ENCODE measurements at places on chromosomes 13 and 19.

- DNase-seq: no peak
Observed at GRCh38 chr19:2533686-2534422, 57.9 kb downstream of the GADD45B start.

- no peak for DNase-seq
Observed at GRCh38 chr13:93751117-93751516, 524.5 kb downstream of the GPC6 start.

DNA sequence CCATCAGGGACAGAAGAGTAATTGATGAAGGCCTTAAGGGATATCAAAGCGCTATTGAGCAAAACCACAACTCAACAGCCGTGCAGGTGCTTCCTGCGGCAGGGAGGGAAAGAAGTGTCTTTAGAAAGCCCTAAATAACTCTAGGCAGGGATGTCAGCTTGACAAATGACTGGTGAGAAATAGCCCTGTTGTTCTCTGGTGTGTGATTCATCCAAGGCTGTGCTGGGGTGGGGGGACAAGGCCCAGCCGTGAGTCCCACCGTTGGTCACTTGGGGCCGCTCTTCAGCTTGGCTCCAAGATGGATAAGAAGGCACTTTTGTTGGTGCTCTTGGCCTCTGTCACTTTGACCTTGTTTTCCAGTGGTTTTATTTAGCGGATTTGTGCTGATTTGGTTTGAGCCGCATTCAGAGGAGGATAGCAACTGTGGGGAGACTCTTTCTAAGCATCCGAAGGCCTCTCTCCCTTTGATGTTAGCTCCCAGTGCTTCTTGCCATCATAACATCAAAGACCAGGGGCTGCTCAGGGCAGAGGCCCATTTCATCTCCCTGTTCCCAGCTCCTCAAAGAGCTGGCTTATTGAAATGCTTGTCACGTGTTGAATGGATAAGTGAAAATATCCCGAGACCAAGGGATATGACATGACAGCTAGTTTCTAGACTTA, 130.3 kb upstream of the SERP2 start:
- DNase-seq: no peak

GRCh38 chr13:103568314-103568713, 502.1 kb upstream of the SLC10A2 start:
- no peak for DNase-seq

- peak; percentile 93 for DNase-seq
Observed at GRCh38 chr13:27424246-27425157, at the start of gene GTF3A. GTF3A (plus strand) TSS chr13:27424619.

DNA sequence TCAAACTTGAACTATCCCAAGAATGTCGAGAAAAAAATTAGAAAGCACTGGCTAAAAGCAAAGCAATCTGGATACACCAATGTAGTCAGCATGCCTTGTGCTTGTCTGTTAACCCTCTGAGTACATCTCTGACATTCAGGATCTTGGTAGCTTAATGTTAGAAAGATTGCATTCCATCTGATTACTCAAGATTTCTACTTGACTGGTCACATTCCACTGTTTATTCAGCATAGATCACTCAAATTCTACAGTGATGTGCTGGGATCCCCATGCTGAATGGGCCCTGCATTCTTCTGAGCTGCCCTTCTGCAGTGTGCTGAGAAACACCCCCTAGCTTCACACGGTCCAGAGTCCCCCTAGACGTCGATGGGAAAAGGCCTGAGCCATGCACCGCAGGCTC, 295.4 kb upstream of the MAB21L1 start:
- DNase-seq: no peak

Measured in right forelimb (tissue), 1 donor.